Activated CD8-positive, alpha-beta T cell treated with anti-CD3 and anti-CD28 coated beads for 36 hours (primary cell): ENCODE measurements at places on chromosomes 5 and 9.

DNA sequence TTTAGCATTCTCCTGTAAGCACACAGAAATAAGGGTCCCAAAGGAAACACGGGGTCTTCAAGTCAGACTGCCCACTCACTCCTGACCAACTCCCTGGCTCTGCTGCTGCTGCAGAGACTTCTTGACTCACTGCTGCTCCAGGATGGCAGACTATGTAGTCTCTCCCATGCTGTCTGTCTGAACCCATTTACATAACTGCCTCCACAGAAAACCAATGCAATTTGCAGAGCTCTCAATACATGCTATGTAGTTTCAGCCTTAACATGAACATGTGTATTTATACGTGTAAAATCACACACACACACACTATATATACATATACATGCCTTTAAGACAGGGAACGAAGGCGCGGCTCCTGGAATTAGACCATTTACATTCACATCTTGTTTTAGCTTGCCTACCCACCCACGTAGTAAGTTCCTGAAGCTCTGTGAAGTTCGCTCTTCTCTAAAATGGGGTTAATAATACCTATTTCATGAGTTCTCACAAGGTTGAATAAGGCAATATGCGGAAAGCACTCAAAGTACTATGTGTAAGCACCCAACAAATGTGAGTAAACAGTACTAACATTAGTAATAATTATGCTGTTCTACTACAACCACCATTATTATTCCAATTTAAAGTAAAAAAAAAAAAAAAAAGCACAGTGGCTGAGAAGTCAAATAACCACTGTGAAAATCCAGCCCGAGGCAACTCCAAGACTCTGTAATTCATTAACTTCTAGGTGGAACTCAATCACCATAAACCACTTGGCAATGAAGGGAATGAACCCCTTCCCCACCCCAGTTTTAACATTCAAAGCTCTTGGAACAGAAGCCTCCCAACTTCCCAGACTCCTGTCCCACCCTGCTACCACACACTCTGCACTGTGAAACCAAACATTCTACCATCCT lies 31.8 kb downstream of the PRELID2 start:
- no peak for DNase-seq

GRCh38 chr9:88996921-88997235 lies 5.6 kb downstream of the S1PR3 start:
- DNase-seq: no peak

DNA sequence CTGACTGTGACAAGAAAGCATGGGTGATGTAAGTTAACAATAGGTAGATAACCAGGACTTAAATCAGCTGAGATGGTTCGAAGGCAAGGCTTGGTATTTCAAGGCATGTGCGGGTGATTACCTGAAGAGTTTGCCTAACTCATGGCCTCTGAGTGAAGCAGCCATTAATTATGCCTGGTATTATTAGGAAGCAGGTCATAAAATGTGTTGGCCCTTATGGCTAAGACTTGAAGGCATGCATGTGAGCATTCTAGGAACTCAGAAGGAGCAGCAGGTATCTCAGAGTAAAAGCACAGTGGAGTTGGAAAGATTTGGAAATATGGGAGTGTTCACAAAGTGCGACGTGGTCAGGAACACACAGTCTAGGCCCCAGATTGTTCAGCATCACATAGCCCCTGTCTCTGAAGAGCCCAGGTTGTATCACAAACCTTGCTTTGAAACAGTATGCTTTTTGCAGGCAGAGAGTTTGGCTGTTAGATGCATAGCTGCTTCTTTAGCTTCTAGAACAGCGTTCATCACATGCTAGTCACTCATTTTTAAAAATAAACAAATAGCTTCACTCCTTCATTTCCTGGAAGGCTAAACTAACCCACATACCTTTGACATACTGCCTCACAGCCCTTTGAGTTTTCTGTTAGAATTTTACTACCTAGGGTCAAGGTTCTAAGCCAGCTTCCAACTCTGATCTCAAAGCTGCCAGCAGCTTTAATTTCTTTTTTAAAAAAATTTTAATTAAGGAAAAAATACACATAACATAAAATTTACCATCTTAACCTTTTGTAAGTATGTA lies 2.1 kb downstream of the HEXB start:
- no peak for DNase-seq

DNA sequence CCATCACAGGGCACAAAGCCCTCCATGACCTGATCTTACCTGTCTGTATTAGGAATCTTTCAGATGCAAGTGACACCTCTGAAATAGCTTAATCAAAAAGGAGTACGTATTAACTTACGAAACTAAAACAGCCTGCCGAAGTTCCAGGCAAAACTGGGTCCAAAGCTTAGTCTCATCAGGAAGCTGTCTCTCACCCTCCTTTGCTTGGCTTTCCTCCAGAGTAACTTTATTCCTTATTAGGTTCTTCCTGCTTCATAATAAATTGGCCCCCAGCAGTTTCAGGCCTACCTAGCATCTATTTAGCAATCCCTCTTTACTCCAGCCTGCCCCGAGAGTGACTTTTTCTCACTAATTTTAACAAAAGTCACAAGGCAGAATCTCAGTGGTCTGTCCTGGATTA lies 58.4 kb upstream of the STK32A start:
- DNase-seq: no peak

GRCh38 chr9:111914749-111915424 lies 18.3 kb downstream of the UGCG start:
- DNase-seq: no peak

DNA sequence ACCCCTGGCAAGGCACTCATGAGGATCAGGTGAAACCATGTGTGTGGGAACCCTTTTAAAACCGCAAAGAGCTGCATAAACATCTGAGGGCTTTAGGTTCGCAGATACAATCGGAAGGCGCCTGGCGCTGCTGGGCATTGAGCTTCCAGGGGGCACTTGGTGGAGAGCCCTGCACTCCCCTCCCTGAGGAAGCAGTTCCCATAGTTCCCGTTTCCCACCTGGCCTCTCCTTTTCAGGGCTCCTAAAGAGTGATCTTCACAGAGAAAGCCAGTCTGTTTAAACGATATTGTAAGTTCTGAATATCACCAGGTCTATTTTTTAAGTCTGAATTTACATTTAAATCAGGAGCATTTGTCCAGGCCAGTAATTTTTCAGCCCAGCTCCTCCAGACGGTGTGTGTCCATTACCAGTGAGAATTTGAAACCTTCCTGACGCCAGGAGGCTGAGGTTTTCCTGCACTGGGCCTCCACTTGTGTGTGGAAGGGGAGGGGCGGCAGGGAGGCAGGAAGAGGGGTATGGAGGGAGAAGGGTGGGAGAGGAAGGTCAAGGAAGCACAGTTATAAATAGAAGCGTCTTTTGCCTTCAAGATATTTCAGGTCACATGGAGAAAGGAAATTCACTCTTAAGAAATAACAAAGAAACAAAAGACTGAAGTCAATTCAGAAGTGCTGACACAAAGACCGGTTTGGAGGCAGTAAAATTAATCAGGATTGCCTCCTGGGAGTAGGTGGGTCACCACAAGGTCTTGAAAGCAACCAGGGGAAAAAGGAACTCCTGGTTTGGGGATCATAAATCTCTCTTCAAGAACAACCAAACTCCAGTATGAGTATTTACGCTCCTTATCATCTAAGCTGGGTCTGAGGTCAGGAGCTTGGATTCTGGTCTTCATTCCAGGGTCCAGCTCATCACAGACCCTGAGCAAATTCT lies 14.3 kb upstream of the MGAT1 start:
- no peak for DNase-seq

DNA sequence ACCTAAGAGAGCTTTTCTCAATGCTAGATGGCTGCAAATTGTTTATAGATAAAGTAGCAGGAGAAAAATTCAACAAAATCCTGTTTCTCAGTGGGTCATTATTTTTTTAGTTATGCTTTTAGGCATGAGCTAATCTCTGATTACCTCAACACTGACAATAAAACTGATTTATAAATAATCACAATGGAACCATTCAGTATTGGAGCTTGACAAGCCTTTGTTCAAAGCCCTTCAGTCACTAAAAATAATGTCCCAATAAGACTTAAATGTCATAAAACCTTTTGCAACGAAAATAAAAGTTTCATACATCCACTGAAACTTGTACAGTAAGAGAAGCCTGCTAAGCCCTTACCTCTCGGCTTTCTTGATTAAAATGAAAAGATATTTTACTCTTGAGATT lies 27.2 kb downstream of the PTPDC1 start:
- DNase-seq: no peak

- DNase-seq: no peak
Observed at GRCh38 chr9:130688072-130688471, 5.5 kb upstream of the EXOSC2 start.

DNA sequence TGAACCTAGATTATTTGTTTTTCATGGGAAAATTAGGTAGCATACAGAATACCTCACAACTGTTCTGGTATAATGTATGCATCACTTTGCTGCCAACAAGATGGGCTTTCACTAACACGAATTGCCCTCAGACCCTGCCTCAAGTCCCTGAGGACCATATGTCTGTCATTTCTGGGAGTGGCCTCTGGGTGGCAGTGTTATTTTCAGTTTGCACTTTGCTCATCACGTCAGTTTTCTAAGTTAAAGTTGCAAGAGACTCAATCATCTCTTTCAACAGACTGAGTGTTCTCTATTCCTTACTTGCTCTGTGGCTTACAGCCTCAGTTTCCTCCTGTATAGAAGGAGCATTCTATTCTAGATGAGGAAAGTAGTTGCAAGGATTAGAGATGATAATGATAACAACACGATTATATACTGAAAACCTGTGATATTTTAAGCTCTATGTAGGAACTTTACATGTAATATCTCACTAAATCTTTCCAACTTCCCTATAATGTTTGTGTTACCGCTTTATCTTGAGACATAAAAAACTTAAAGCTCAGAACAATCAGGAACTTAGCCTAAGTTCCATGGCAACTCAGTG lies 55.7 kb downstream of the TSSK1B start:
- peak; percentile 76 for DNase-seq

DNA sequence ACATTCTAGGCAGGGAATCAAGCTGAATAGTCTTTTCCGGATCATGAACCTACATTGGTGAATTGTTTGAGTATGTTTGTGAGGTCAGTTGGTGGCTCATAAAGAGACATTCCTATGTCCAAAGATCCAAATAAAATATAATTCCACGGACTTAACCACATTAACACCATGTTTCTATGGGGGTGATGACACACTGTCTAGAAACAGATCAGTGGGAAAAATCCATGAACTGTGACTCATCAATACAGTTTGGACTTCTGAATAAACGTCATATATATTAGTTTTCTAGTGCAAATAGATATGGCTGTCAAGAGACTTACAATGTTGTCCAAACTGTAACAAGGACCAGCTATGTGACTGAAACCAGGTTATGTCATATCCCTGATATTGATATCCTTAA lies 509.9 kb upstream of the TYRP1 start:
- DNase-seq: no peak

- DNase-seq: no peak
Observed at GRCh38 chr9:93964685-93965084, 9.5 kb upstream of the BARX1 start.

GRCh38 chr9:106177216-106177615 lies 482.9 kb downstream of the TMEM38B start:
- DNase-seq: no peak

DNA sequence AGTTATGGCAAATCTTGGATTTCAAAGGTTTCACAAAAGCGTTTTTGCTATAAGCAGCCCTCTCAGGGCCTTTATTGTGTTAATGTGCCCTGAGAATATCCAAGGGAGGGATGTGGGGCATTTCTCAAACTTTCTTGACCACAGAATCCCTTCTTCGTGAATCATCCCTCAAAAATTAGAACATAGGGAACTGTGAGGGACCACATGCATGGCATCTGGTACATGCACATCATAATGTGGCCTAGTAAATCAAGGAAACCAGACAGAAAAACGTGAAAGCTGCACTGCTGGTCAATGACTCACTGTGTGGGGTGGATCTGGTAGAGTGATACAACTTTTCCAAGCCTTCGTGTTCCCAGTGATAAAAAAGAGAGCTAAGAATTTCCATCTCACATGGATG lies 22.4 kb downstream of the DDX31 start:
- no peak for DNase-seq

DNA sequence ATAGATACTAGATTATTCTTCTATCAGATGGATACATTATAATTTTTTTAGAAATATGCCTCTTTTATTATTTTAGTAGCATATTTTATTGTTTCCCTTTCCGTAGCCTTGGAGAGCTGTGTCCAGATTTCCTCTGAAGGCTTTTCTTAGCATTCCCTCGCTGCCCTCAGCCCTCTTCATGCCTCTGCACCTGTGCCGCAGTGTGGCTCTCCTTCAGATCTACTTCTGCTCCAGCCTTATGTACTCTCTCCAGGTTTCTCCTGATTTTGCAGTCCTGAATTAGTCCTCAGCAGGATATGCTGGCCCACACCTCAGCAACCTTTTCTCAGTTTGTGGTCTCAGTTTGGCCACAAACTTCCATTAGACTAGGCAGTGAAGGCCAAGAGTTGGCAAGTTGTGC lies 1052.0 kb downstream of the TAF11L14 start:
- no peak for DNase-seq

GRCh38 chr5:164392531-164392930 lies 887.1 kb downstream of the MAT2B start:
- DNase-seq: no peak

GRCh38 chr9:70924895-70925547 lies 196.4 kb downstream of the TRPM3 start:
- DNase-seq: peak; percentile 11

GRCh38 chr5:62068554-62068953 lies 237.5 kb upstream of the KIF2A start:
- no peak for DNase-seq

DNA sequence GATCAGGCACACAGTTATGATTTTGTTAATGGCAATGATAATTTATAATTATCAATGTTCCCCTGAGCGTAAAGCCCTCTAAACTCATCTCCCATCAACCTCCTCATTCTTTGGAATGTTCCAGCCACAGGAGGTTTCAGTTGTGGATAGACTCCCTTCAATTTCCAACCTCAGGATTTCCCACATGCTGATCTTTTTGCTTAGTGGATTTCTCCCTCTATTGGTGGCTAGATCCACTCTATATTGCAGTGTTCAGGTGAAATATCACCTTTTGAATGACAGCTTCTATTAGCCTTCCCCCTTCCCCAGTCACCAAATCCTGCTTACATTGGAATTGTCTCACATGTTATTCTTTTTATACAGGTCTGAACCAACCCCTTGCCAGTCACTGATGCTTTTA lies 113.9 kb downstream of the CDH10 start:
- DNase-seq: no peak

- DNase-seq: no peak
Observed at GRCh38 chr5:9165546-9165945, 380.3 kb downstream of the SEMA5A start.
